ENCODE measurements at places on chromosomes 6 and 20.

DNA sequence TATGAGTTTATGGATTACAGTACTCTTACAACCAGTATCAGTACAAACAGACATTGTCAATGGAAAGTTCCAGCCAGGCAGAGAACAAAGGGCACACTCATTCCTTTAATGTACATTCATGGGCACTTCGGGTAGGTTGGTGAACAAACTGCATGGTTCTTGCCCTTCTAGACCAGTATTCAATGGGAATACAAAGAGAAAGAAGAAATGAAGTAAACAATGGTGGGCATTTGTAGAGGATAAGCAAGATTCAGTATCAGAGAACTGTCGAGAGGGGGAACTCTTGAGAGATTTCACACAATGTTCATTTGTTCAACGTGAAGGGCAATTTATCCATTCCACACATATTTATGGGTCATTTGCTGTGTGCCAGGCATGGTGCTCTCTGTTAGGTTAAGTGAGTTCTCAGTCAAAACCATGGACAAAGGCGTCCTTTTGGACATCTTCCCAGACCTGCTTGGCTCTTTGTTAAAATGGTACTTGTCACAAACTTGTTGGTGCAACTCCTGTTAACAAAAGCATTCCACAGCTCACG lies 714.8 kb downstream of the DHX35 start:
- no peak for DNase-seq

GRCh38 chr20:3800256-3800877 lies 4.3 kb downstream of the CDC25B start:
- no peak for DNase-seq

DNA sequence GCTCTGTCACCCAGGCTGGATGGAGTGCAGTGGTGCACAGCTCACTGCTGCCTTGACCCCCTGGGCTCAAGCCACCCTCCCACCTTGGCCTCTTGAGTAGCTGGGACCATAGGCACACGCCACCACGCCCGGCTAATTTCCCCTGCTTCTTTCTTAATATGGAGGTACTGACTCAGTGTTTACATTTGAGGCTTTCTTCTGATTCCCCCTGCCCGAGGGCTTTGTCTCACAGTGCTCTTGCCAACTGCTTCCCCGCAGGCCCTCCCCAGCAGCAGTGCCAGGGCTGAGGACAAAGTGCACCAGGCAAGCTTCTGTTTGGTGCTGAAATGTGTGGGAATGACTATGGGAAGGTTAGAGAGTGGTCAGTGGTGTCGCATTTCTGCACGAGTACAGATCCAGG lies 34.8 kb downstream of the NR2E1 start:
- DNase-seq = no peak

GRCh38 chr6:125124049-125124669 lies 29.4 kb upstream of the TPD52L1 start:
- no peak for DNase-seq

GRCh38 chr6:54980511-54981275 lies 134.1 kb downstream of the FAM83B start:
- no peak for DNase-seq

DNA sequence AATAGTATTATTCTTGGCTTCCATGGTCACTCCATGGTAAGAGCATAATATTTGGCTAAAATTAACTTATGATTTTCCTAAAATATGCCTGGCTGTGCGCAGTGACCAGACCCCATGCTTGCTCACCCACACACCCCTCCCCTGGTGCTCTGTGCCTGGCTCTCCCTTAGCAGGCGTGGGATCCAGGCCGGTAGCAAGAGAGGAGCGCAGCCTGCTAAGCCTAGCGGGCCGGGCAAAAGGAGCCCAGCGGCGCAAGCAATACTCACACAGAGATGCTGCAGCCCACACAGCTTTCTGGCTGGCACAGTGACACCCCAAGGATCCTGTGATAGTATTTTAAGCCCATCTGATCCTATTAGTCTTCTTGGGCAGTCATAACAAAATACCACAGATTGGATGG lies 79.8 kb upstream of the EYS start:
- DNase-seq = no peak

DNA sequence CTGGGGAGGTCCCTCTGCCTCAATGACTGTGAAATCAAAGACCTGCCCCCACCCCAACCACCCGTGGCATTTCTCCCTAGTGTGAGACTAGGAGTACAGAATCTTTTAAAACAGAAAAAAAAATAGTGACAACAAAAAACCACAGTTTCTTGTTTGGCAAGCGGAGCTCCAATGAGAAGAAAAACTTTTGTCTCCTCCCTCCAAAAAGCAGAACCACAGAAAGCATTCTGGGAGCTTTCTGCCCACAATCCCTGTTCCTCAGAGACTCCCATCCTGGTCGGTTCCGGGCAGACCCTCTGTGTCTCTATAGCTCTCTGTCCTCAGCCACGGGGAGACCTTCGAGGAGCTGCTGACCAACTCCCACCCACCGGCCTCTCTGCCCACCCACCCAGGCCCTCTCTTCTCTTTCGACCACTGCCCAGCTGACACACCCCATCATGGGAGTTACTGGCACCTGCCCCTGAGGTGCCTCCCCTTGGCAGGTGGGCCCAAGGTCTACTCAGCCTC lies 4.9 kb downstream of the PREX1 start:
- no peak for DNase-seq

DNA sequence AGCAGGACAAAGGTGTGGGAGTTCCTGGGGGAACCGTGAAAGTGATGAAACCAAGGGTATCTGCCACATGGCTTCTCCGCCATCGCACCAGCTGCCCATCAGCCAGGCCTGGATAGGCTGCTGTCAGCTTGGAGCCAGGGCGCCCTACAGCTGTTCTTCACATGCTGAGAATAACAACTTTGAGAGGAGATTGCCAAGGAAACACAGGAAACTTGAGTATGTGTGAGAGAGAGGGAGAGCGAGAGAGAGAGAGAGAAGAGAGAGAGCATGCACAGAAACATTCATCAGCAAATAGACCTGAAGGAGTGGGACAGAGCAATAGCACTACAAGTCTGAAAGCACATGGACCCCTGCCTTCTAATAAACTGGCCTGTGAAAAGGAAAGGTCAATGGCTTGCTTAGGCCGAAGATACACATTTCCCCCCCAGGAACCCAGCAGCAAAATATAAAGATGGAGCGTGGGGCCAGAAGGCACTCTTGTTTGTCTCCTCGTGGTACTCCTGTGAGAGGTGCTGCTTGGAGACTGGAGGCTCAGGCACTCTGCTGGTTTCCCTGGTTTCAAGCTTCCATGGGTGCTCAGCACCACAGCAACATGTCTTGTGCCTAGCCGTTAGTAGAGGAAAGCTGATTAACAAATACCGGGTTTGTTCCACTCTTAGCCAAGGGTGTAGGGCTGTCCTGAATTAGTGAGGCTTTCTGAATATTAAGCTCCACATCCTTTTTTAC lies 53.0 kb downstream of the SNAP25 start:
- no peak for DNase-seq

DNA sequence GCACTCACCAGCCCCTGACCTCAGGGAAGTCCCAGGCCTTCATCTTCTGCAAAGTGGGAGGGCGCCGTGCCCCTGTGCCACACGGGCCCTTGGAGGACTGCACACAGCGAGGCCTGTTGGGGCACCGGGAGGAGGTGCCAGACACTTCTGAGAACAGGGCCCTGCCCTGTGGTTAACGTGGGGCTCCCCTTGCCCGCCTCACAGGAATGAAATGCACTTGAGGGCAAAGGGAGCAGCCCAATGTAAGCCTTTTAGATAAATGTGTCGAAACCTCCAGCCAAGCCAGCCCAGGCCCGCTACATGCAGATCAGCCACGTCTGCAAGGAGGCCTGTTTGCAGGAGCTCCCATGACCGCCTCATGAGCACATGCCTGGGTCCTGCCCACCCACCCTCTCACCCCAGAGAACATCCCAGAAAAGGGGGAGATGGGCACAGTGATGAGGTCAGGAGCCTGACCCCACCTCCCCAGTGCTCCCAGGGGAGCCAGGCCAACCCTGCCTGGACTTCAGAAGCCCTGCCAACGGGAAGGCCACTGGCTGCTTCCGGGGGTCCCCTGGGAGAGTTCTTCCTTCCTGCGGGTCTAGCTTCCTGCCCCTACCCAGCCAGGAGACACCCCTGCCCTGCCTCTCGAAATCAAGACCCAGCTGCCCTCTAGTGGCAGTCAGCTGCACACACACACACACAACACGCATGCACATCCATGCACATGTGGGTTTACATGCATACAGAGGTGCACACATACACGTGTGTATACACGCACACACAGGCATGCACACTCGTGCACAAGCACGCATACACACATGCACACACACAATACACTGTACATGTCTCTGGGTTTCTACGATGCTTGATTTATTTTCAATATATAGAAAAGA lies 178.7 kb downstream of the TAF4 start:
- DNase-seq = no peak

GRCh38 chr6:30759575-30760239 lies 15.4 kb upstream of the IER3 start:
- DNase-seq = no peak

DNA sequence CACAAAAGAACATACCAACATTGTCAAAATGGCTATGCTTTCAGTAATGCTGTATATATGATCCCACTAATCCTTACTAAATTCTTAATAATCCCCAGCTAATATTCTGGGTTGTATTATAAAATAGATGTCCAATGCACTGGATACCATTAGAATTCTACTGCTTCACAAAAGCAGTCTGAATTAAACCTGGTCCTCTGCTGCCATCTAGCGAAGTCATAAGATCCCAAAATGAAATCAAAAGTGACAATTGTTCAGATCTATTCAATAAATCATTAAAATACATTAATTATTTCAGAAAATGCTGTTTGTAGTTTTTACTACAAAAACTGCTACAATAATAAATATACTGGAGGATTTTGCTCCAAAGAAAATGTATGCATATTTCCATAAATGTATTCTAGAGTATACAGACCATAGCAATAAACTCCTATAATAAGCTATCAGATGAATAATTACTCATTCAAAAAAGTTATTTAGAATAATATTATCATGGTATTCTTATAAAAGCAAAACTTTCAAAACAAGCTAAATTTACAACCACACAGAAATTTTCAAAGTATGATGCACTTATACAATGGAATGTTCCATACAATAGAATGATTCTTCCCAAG lies 92.6 kb downstream of the RNGTT start:
- peak; percentile 42 for DNase-seq

- DNase-seq = no peak
Measured at GRCh38 chr20:21360705-21361104, 36.6 kb downstream of the NKX2-4 start.

DNA sequence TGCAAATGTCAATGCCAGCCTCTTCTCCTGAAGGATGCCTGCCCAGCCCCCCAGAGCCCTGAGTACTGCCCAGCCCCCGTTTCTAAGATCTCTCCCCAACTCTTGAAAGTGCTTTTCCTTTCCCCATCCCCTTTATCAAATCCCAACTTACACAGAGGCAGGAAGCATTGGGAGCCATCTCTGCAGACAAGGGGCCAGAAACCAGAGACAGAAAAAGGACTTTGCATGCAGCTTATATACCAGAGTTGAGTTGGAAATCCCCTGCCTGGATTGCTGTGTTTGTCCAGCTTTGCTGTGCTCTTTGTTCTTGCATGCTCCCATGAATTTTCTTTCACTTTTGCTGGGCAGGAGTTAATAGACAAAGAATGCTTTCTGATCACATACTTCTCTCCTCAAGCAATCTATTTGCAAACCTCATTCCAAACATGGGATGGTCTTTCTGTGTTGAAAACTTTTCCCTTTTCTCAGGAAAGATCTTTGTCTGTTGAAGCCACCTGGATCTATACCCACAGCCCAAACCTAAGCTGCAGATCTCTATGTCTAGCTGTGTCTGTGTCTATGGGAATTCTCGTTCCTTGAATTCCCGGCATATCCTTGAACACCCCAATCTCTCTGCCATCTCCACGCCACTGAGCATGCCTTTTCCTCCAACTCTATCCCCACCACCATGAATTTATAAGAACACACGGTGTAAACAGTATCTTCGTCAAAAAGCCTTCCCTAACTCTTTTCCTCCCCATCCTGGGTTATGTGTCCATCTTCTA lies at the start of gene UBD:
UBD (minus strand) TSS at position 209 of the 764 bp plus-strand sequence; CDS start at position 178, 31 bp downstream.
- DNase-seq = no peak

DNA sequence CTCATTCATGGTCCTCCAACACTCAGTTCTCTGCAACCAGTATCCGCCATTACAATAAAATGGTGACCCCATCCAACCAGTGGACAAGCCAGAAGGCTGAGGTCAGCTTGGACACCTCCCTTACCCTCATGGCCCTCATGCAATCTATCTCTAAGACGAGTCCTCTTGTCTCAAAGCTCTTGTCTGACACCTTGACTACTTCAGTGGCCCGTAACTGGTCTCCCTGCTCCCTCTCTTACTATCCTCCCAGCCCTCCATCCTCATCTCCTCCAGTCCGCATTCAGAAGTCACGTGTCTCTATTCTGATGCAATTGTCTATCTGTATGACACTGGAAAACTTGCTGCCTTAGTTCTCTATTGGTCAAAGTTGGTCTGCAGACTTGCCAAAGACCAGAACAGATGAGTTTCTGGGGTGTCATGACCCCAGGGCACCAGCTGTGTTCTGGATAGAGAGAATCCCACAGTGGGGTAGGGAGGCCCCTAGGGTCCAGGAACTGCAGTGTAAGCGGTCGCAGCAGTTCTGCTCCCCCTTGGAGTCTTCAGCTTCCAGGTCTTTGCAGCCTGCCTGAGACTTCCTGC lies 59.6 kb upstream of the RNF24 start:
- DNase-seq = no peak

GRCh38 chr6:125471667-125472066 lies 169.9 kb upstream of the HDDC2 start:
- no peak for DNase-seq

- no peak for DNase-seq
Measured at GRCh38 chr6:110554966-110555460, 78.6 kb upstream of the SLC22A16 start.

DNA sequence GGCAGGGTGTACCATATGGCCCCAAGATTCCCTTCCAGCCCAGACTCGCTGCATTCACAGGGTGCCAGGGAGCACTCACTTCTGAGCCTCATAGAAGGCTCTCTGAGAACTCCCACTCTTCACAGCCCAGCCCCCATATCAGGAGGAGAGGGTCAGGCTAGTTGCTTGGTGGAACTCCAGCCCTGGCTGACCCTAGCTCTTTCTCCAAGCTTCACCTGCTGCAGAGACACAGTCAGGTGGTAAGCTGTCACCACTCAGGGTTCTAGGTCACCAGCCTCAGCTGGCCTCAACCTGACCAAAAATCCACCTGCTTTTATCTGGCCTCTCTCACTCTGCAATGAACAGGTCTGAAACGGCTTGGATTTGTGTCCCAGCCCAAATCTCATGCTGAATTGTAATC lies 162.7 kb upstream of the MLN start:
- DNase-seq = no peak

- DNase-seq = no peak
Measured at GRCh38 chr6:20997143-20997769, 463.0 kb downstream of the CDKAL1 start.

GRCh38 chr20:17771206-17772004 lies 71.6 kb downstream of the BANF2 start:
- no peak for DNase-seq
